ELR (cell line): ENCODE measurements at places on chromosomes 6 and 20.

DNA sequence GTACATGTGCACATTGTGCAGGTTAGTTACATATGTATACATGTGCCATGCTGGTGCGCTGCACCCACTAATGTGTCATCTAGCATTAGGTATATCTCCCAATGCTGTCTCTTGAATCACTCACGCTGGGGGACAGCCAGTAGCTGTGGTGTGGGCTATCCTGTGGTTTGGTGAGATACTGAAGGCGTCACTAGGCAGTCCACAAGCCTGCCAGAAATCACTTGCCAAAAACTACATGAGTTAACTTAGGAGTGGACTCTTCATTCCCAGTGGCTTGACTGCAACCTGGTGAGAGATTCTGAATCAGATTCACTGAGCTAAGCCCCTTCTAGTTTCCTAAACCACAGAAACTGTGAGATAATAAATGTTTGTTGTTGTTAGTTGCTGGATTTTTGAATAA is 191.3 kb downstream of the TSHZ2 start:
- DNase-seq: no peak

- no peak for DNase-seq
Measured at GRCh38 chr6:18360188-18360587, 27.0 kb upstream of the RNF144B start.

DNA sequence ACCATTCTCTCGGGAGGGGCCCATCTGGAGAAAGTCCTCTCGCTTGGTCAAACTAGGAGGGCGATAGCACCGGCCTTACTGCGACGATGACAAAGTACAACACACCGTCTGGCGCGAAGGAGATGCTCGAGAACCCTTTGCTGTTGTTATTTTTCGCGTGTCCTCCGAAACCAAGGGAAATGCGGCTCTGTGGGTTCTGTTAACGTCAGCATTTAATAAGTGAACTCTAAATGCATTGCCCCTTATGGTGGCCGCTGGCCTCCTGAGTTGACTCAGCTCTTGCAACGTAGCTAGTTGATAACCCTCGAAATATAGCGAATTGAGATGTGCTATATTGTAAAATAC is 577 bp upstream of the SCAND1 start:
- peak; percentile 80 for DNase-seq

- DNase-seq: peak; percentile 75
Measured at GRCh38 chr6:83252719-83253118, 59.6 kb downstream of the RWDD2A start.

- peak; percentile 69 for DNase-seq
Measured at GRCh38 chr6:25660512-25660911, 8.5 kb downstream of the SCGN start.

DNA sequence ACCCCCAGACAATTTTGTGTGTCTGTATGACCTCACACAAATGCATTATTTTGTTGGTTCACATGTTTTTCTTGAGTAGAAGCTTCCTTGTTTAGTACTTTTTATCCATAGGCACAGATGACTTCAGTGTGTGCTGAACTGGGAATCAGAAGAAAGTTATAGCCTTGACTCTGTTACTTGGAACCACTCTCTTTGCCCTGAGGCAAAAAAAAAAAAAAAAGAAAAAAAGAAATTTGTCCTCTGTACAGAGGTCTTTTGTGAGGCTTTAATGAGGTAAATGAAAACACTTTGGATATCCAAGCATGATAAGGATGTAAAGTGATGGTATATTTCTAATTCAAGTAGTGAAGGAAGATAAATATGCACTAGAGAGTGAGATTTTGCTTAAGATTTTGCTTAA is 51.9 kb downstream of the TRMT11 start:
- DNase-seq: no peak

- DNase-seq: no peak
Measured at GRCh38 chr6:137655291-137655690, 161.1 kb upstream of the OLIG3 start.

- no peak for DNase-seq
Measured at GRCh38 chr20:57473246-57474048, 51.5 kb downstream of the CTCFL start.

DNA sequence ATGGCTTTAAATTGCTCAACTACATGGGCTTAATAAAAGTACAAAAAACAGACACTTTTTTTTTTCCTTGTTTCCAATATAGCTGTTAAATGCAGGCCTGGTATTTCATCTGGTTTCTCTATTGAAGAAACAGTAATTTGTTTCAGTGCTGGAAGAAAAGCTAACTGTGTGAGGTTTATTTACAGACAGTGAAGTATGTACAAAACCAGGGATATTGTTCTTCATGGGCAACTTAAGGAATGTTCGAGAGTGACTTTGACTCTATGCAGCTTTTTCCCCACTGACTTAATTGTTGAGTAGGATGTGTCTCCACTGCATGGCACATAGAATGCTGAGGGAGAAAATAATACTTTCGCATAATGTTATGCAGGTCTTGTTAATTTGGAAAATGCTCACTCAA is 31.0 kb upstream of the PRL start:
- DNase-seq: no peak

DNA sequence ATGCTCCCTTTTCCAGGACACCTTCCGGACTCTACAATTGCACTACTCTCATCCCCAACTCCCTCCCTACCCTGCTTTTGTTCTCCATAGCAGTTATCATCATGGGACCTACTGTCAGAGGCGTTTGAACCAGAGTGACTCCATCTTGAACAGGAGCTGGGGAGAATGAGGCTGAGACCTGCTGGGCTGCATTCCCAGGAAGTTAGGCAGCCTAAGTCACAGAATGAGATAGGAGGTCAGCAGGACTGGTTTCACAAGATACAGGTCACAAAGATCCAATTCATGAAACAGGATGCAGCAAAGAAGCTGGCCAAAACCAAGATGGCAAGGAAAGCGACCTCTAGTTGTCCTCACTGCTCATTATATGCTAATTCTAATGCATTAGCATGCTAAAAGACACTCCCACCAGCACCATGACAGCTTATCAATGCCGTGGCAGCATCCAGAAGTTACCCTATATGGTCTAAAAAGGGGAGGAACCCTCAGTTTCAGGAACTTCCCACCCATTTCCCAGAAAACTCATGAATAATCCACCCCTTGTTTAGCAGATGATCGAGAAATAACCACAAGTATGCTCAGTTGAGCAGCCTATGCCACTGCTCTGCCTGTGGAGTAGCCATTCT is 15.6 kb downstream of the SLC13A3 start:
- DNase-seq: no peak

- peak; percentile 58 for DNase-seq
Measured at GRCh38 chr6:145704143-145704781, 31.1 kb downstream of the EPM2A start.

- DNase-seq: no peak
Measured at GRCh38 chr20:38805502-38805957, at the start of gene PPP1R16B. TSS of gene PPP1R16B (plus strand) at chr20:38805697. CDS start at chr20:38835926, 30,229 bp downstream.

DNA sequence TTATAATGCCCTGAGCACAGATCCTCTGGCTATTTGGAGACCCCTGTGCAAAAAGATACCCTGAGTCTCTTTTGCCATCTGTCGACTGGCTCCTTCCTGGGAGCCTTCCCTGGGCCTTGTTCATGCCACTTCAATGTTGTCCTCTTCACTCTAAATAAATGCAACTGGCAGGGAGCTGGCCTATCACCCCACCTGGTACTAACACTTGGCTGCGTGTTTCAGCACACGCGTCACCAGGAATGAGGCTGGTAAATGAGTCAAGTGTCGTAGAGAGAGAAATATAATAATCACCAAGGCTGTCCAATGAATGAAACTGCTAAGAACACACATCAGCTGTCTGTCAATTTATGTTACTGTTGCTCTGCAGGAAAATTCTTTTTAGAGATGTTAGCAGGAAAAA is 374.6 kb upstream of the JARID2 start:
- DNase-seq: peak; percentile 22

DNA sequence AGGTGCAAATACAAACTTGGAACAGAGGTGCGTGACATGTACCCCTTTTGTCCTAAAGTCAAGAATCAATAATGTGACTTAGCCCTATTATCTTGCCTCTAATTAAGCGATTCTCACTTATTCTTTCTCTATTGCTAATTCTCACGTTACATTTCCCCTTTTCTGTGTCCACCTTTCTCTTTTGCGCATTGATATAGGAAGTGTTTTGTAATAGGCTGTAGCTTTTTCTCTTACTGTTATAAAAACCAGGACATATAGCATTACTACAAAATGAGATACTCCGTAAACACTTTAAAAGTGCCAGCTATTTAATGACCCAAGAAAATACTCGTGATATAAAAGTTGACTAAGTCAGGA is 669 bp upstream of the TMEM30A start:
- peak; percentile 23 for DNase-seq

- DNase-seq: no peak
Measured at GRCh38 chr20:33309631-33310030, 26.6 kb downstream of the BPIFB1 start.

DNA sequence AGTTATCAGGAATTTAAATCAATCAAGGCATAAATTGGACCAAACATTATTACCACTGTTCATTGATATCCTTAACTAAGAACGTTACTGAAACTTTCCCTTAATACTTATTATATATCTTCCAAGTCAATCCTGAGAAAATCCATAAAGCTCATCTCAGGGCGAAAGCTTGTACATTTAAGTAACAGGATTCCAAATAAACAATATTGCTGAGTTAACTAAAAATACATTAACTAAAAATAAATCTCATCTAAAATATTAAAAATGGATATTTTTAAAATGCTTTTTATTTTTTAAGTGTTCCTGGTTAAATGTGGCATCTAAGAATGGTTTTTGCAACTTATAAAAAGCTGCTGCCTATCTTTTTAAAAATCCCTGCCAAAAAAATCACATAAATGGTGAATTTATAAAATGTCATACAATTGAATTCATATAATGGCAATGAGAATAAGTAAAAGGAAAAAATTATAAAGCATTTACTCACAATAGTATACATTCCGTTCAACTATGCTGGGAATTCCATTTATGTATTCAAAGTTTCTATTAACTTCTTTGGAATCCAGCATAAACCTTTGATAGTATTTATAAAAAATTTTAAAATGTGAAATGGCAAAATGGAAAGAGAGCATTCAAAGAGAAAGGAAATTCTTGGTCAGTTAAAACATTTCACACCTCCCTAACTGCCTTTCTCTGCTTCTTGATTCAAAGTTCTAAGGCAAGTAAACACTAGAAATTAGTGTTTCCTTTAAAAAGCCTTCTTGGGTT is 20.8 kb upstream of the GMDS start:
- DNase-seq: no peak

DNA sequence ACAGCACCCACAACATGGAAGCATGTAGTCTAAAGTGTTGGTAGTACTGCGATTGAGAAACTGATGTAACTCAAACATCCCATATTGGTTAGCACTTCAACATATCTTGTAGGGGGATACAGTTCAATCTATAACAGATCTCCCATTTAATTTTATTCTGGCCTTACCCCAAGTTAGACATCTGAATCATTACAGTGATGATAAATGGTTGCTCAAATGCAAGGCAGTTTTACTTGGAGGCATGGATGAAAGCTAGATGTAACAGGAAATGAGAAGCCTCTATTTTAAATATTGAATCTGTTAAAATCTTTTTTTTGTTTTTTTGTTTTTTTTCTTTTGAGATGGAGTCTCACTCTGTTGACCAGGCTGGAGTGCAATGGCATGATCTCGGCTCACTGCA is 44.2 kb upstream of the FAM50B start:
- peak; percentile 70 for DNase-seq

GRCh38 chr6:968791-969190 is 275.9 kb upstream of the EXOC2 start:
- DNase-seq: no peak

DNA sequence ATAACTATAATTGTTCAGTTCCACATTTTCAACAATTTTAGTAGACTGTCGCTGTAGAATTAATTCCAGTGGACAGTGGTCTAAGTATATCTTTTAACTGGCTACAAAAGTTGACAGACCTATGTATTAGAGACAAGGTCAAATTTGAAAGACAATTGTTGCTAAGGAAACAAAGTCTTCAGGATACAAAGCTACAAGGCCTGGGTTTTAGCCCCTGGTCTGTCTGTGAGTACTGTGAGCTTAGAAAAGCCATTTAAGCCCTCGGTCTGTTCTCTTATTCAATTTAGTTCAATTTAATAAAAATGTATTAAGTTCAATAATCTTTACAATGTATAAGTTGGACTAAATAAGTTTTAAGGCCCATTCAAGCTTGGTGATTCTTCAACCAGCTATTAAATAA is 352.5 kb downstream of the HDGFL1 start:
- DNase-seq: no peak

DNA sequence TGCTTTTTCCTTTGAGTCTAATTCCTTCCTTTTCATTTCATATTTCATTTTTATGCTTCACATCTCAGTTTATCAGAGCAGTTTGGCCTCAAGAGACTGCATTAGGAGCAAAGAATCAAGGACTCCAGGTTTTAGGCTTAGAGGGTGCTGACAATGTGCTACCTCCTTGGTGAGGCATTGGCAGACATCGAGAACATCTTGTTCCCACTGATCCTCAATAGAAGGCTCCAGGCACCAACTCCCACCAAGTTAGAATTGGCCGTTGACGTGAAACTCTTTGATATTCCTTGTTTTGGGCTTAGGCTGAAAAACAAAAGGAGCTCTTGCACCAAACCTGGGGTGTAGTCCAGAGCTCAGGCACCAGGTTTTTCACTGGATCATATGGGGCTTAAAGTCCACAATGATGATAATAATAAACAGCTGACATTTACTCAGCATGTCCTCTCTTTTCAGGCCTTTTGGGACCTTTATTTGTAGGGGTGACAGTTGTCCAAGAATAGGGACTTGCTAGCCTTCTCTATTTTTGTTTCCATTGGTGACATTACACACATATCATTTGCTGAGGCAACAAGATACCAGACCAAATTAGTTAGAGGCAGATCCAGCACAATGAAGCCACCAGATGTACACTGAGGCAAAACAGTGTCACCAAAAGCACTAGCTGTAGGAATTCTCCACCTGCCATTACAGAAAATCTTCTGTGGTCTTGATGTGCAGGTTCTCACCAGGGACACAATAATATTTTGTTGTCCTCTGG is 81.0 kb upstream of the ENPP5 start:
- no peak for DNase-seq

DNA sequence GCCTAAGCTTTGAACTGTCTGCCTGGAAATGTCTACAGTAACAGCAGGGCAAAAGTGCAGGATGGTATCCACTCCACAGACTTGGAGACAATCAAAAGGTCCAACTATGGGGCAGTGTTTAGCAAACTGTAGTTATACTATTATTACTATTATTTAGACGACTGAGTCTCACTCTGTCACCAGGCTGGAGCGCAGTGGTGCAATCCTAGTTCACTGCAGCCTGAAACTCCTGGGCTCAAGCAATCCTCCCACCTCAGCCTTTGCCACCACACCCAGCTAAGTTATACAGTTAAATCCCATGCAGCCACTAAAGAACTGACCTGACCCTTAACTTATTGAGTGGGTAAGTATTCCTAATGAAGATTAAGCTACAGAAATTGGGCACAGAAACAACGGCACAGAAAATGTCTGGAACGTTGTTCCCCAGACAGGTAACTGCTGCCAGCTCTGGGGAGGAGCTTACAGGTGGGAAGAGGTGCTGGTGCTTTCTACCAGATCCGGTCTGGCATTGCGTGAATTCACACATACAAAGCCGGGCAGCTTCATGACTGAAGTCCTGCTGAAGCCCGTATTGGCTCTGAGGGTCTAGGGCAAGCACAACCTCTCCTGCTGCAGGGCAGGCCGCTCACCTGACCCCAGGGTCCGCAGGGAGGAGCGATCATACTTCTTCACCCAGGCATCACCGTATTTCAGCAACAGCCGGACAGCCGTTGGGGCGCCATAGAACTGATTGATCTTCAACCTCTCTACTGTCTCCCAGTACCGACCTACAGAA is 27.0 kb upstream of the APMAP start:
- DNase-seq: no peak
